Germinal center (tissue), 1 donor: ENCODE measurements at places on chromosomes 1 and 21.

GRCh38 chr1:223642237-223642636 is 23.3 kb downstream of the CAPN8 start:
- DNase-seq = no peak

DNA sequence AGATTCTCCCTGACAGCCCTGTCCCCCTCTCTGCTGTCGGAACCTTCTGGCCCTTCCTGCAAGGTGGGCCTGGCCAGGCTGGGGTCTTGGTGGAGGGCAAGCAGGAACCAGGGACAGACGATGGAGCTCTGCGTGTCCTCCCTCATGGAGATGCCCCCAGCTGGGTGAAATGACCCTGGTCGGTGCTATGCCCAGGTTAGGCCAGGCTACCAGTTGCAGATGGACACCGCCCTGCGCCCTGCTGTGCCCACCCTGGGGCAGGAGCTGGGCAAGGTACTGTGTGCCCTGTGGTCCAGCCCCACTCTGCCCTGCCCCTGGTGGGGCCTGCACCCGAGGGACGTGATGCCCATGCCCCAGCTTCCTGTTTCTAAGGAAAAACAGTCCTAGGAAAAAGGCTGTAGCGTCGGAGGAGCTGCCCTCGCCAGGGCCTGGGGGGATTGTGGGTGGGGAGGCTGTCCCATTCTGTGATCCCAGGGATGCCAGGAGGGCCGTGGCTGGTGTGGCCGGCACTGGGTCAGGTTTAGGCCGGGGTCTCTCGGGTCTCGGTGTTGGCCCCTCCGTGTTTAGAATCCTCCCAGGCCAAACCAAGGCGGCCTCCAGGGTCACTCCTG is 77.6 kb downstream of the MORN1 start:
- no peak for DNase-seq

DNA sequence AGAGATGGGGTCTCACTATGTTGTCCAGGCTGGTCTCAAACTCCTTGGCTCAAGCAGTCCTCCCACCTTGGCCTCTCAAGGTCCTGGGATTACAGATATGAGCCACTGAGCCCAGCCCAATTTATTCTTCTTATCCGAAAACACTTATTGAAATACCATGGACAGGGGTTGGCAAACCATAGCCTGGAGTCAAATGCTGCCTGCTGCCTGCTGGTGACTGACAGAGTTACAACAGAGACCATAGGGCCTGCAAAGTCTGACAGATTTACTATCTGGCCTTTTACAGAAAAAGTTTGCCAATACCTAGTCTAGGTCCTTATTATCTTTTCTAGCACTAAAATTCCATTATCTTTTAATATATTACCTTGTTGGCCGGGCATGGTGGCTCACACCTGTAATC is 87.1 kb upstream of the ZNF281 start:
- DNase-seq = no peak

- no peak for DNase-seq
Observed at GRCh38 chr1:18882486-18882885, 19.9 kb downstream of the ALDH4A1 start.

DNA sequence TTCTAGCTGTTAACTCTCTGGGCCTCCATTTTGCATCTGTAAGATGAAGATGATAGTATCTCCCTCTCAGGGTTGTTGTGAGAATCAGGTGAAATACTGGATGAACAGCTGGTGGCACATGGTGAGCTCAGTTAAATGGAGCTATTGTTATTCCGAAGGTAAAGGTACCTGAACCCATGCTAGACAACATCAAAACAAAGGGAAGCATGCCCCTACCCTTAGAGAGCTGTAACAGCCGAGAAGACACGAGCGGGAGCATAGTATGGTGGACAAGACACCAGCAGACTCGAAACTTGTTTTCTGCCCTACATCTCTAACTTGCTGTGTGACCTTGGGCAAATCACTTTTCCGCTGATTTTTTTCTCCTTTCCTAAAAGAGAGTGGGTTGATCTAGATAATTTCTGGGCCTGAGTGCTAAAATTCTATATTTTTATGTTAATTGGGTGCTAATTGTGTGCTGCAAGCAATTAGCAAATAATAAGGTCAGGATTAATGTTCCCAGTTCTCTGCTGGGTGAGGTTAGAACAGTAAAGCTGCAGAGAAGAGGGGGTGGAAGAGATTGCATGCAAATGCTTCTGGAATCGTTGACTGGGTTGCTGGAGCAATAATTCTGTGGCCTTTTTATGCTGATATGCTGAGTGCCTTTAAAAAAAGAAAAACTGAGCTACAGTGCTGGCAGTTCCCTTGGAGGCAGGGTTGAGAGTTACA is 10.8 kb downstream of the TMEM200B start:
- DNase-seq = no peak
